ENCODE measurements at places on chromosomes 2 and 18.

DNA sequence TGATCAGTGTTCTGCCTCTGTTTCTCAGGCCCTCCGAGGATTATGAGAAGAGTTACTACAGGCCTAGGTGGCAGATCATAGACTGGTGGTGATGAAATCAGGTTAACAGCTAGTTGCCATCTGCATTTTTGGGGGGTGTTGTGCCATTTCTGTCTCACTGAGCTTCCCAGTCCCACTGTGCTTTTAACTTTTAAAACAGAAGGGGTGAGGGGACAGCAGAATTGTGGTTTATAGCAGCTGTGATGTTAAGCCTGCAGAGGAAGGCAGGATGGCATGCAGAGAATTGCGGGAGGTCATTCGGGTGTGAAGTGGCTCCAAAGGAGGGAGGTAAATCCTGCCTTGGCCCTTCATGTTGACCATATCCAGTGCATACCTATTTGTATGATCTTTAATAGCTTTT lies 5.0 kb downstream of the CAB39 start:
- DNase-seq = no peak

DNA sequence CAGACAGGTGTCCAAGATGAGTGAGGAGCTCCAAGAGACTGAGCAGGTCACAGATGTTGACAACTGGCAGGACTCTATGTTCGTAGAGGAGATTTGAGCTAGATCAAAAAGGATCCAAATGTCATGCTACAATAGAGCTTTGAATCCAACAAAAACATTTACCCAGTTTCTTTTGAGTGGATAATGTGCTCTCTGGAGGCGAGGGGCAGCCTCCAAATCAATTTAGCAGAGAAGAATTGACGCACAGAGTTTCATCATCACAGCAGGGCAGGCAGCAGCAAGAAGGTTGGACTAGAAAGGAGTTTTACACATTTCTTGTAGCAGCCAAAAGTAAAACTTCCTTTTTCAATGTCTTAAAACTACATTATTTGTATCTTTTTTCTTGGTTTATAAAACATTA lies 653.0 kb downstream of the RNF144A start:
- no peak for DNase-seq

GRCh38 chr18:42606886-42607495 lies 508.5 kb downstream of the RIT2 start:
- DNase-seq = no peak

- DNase-seq = no peak
Measured at GRCh38 chr2:8573942-8574195, 108.0 kb upstream of the ID2 start.

DNA sequence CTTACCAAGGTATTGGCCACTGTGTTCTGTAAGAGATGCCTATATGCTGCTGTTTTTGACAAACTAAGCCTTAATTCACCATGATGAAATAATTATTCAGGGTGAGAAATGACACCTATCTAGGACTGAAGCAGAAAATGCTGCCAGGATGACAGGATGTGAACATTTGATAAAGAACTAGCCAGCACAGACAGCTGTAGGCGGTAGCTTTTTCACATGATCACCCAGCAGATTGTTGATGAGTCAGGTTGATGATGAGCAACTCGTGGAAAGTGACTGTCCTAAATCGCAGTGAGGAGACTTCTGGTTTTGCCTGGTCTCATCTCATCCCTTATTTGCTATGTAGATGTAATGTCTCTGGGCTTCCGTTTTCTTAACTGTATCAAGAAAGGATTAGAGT lies 144.1 kb downstream of the PRPF40A start:
- no peak for DNase-seq
